ENCODE measurements at places on chromosomes 3 and 15. TPM values are rescaled to one million over a fixed set of nuclear protein-coding genes. Genes with fewer than 3 reads are reported as not detected.

Gene ECT2
- 9.1 TPM for total RNA-seq

Gene LACTB
- 30.1 TPM for total RNA-seq

Gene SLC6A20
- total RNA-seq, result 0.16 TPM

Gene SLC9C1
- total RNA-seq, result not detected

Gene IQCF2
- total RNA-seq, result not detected

Gene IL16
- 21.8 TPM for total RNA-seq

DNA sequence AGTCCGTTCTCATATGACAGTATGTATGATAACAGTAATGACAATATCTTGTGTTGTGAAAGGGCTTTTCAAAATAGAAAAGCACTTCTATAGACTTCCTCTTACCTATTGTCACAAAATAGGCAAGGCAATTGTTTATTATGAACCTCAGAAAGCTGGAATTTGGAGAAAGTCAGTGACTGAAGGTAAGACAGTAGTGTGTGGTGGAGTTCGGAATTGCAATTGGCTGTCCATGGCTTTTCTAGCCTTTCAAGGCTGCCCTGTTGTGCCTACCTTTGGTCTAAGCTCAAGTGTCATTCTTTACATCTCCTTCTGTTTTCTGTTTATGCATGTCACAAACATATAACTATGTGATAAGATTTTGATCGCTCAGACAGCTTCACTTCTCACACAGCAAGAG lies 219.3 kb upstream of the NR2E3 start:
- DNase-seq, result no peak

DNA sequence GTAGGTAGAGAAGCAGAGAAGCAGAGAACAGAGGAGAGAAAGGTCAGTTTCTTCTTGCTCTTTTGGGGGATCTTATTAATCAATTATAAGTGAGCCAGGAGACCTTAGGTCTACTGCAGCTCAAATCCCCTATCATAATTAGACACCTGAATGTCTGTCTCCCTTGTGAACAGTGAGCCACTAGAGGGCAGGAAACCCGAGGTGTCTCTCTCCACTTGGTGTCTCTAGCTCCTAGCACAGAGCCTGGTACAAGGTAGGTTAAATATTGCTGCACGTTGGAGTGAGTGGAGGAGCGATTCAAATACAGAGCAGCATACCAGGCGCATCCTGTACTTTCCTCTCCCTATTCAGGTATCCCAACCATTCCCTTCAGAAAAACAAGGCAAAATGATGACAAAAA lies 2.0 kb upstream of the ST8SIA2 start:
- DNase-seq, result no peak

DNA sequence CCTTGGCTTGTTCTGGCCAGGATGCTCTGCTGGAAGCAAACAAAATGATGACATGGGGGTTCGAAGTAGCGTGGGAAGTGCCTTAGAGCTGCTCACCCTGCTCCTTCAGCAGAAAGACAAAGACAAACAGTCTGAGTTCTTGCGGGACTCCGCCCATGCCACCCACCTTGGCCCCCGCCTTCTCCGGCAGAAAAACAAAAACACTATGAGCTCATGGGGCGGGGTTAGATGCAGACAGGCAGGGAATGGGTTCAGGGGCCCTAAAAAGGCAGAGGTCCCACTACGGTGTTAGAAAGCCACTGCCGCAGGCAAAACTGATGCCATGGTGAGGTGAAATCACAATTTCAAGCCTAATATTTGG lies 9.7 kb upstream of the NCKIPSD start:
- DNase-seq, result no peak

- DNase-seq, result no peak
Measured at GRCh38 chr3:163273694-163274093, 1777.1 kb downstream of the OTOL1 start.

DNA sequence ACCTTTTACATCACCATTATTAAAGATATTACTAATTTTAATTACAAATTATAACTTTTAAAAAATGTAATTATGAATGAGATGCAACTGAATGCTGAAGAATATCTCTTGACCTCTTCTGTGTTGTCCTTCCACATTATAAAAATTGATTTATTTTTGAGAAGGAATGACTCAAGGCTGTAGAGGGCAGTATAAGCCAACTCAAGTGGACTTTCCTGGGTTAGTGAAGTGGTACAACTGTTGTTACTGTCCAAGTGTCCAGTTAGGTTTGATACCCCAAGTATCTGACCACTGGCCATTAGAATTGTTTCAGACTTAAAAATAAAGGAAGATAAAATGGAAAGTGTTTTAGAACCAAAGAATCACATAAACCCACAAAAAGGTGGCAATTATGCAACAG lies 51.9 kb downstream of the BBX start:
- no peak for DNase-seq

DNA sequence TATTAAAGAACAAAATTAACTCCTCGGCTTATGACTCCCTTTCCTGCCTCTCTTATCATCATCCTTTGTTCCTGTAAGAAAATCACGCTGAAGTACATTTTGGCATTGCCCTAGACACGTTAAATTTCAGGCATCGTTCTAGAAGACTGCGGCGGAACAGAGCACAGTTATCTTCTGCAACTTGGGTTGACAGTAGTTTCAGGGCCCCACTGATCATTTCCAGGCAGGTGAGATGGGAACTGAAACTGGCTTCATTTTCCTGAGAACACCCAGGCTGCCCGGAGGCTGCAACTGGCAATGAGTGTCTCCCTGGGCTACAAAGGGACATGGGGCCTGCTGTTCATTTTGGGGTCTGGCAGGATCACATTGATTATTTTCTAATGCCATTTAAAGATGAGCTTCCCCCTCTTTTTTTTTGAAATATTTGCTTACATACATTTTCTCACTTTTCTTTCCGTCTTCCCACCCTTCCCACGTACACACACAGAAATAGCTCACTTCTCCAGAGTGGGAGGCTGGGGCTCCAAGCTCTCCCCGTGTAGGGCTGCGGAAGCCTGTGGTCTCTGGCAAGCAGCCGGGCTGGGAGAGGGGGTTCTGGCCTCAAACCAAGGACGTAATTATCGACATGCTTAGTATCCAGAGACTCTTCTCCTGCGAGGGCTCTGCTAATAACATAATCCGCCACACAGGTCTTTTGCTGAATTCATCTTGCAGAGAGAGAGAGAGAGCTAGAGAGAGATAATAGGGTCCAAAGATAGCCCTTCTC lies 267.4 kb downstream of the ABHD5 start:
- DNase-seq, result no peak

DNA sequence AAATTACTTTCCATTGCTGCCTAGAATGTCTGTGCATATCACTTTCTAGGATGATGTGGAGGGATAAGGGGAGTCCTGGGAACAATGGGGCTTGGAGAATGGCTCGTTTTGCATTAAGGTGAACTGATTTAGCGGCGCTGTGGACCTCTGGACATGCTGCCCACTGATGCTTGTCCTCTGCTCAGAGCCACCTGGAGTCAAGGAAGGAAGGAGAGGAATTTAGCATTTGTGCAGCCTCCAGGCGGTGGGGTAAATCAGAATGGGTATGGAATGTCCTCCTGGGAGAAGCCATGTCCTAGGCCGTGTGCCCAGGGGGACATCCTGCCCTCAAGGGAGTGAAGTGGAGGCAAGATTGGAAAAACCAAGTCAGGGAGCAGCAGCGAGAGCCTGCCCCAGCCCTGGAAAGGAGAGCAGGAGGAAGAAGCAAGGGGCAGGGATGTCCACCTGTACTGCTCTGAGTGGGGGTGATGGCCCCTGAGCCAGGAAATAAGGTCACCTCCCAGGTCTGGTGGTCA lies 37.8 kb downstream of the KY start:
- DNase-seq, result no peak

DNA sequence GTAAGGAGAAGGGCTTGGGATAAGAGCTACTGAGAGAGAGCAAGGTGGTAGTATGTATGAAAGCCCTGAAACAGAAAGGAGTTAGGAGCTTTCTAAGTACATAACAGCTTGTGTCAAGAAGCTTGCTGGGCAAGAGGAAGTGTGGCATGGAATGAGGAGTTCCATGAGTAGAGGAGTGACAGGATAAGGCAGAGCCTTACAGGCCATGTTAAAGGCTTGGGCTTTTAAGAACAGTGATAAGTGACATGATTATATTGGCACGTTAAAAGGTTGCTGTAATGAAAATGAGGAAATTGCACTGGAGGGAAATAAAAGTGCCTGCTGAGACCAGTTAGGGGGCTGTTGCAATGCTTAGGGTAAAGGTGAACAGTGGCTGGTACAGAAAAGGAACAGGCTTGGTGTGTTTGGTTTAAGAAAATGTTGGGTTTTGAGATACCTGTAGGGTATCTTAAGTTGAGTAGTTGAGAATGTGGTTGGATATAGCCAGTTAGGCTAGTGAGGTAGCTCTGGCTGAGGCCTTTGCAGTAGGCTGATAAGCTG lies 49.0 kb downstream of the MEF2A start:
- DNase-seq, result no peak

DNA sequence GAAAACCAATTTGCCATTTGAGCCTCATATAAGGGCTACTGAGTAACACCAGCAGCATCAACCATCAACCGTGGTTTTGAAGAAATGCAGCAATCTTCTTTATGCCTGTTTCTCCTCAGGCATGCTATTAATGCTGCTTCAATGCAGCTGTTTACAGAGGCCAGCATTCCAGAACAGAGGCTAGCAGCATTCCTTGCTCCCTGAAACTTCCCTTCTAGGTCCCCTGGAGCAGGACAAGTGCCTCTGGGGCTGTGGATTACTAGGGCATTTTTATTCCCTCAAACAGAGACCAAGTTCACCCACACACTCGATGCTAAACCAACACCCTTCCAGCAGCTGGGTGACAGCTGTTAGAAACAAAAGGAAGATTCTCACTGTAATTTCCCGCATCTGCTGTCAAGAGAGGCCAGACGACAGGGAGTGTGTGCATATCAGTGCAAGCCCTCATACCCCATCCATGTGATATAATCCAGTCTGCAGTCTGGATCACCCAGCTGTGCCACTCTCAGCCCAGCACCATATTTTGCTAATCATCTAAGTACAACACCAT lies 57.5 kb downstream of the HOMER2 start:
- DNase-seq, result no peak

- no peak for DNase-seq
Measured at GRCh38 chr15:84856731-84857417, 27.6 kb upstream of the SLC28A1 start.

DNA sequence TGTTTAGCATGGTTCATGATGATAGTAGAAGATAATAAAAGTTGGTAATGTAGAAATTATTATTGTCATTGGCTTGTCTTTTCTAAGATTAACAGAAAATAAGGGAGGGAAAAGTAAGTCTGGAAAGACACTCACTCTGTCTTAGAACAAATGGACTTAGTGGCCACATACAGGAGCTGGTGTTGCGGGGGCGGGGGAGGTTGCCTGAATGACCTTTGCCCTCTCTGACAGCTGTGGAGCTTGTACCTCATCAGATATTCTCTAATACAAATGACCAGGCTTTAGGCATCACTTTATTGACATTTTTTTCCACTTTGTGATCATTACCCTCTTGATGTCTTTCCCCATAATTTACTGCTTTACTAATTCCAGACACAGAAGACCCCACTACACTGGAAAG lies 5.9 kb downstream of the TAGLN3 start:
- no peak for DNase-seq
